Posterior vena cava (tissue), 2 donors: ENCODE measurements at places on chromosomes 4 and X. TPM values are rescaled to one million over a fixed set of nuclear protein-coding genes. Genes with fewer than 3 reads are reported as not detected.

DNA sequence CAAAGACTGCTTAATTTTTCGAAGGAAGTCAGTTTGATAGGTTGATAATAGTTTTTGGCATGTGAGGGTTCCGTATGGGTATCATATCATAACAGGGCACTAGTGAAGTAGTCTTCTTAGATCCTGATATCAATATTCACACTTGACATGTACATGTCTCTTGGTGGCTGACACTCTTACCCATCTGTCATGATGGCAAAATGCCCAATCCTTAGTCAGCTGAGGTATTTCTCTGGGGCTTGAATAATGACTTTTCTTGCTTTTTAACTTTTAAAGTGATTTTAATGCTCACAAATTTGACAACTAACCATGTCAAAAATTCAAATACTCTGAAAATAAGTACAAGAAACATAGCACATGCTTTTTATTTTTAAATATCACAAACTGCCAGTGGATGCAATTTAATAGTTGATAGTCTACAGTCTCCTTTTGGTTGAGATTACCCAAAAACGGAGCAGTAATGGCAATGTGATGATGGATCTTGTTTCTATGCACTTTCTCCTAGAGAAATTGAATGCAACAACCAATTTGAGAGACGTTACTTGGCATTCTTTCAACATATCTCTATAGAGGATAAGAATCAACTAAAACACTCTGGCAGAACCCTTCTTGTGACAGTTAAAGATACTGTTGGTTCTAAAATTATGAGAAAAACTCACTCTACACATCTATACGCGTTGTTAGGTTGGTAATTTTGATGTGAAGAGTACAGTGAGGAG is 552.9 kb upstream of the PABPC4L start:
- DNase-seq: no peak

- no peak for DNase-seq
These were observed 269.2 kb upstream of the MAOA start for GRCh38 chrX:43386875-43387274.

The TMEM35A gene
- total RNA-seq: 26.5 TPM

DNA sequence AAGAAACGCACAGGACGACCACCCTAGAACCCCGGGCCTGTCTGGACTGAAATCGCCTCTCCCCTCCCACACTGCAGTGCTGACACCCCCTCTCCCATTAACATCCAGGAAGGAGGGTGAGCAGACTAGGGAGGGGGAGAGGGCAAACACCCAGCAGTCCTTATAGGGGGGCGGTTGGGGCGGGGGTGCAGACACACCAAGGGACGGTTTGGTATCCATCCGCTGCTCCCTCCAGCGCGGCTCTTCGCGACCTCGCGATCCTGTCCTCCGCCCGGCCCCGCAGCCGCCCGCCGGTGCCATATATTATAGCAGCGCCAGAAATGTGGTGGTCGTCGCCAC is 411 bp upstream of the GPRASP1 start:
- DNase-seq: no peak

DNA sequence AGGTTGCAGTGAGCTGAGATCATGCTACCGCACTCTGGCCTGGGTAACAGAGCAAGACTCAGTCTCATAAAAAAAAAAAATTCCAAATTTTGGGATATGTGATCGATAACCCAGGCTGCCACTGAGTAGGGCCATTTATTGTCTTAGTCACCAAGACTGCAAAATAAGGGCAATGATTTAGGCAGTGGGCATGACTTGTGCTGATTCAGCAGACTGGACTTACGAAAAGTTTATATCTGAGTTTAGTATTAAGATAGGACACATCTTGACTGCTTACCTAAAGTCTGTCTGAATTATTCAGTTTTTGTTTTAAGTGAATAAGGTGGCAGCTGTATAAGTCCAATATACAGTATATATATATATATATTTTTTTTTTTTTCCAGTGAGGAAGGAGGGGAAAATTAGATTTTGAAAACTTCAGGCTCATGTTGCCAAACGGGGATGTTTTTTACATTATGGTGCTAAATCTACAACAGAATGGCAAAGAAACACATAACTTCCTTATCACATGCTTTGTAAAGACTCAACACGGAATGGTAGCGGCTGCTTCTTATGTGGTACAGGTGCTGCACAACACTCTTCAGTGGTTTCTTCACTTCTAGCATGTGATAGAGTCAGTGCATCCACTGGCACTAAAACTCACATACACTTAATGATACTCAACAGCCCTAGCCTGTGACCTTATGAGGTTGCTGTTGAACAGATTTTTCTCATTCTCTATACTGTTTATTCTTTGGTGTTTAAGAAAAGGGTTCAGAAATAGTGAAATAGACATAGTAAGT is 6.5 kb downstream of the TEX13D start:
- no peak for DNase-seq

The DCHS2 gene
- 0.71 TPM for total RNA-seq

The FRMPD4 gene
- total RNA-seq: 0.10 TPM
